Right atrium auricular region (tissue), 2 donors: ENCODE measurements at places on chromosomes 13 and 19. TPM values are rescaled to one million over a fixed set of nuclear protein-coding genes. Genes with fewer than 3 reads are reported as not detected.

The PDX1 gene
- total RNA-seq, result not detected

The ZNF627 gene
- 6.7 TPM for total RNA-seq

The SYCN gene
- not detected for total RNA-seq

The ODAD3 gene
- total RNA-seq, result 0.59 TPM

The RABAC1 gene
- total RNA-seq, result 123 TPM

The KIR2DL4 gene
- total RNA-seq, result not detected

The ZNF575 gene
- total RNA-seq, result 0.39 TPM

DNA sequence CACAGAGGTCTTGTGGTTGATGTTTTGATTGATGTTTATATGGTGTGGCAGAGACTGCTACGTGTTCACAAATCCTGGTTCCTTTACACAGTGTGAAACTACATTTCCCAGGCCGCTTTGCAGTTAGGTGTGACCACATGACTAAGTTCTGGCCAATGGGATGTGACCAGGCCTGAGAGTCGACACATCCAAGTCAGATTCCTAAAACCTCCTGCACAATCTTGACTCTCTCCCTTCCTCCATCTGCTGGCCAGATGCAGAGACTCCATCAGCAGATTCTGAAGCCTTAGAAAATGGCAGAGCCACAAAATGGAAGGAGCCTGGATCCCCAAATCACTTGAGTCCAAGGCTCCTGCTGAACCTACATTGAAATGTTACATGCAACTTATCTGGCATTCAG, 12.6 kb downstream of the CD37 start:
- DNase-seq, result no peak
- no peak overlapping the region for H3K27ac ChIP-seq
- H3K4me1 ChIP-seq, result no peaks in the 10 kb centered on the region
- H3K4me3 ChIP-seq, result no peak overlapping the region
- H3K27me3 ChIP-seq, result no peaks in the 10 kb centered on the region
- H3K36me3 ChIP-seq, result peaks cover 67% of the 10 kb centered on the region

DNA sequence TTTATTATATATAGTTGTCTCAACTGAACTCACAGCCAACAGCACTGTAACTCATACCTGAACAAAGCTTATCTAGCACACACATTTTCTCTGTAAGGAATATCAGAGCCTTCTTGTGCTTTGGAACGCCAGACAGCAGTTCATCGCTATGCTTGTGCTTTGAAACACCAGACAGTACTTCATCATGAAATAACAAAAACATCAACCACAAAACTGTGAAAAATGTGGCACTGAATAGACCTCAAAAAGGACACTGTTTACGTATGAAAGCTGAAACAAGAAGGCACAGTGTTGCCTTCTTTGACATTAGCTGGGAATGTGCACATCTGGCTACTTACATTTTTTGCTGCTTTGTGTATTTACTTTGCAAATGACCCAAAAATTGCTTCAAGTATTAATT, 160.2 kb downstream of the PDS5B start:
- no peak overlapping the region for H3K27ac ChIP-seq
- H3K27me3 ChIP-seq, result no peaks in the 10 kb centered on the region
- DNase-seq, result no peak
- H3K4me3 ChIP-seq, result no peak overlapping the region
- peaks cover 11% of the 10 kb centered on the region for H3K36me3 ChIP-seq

- no peaks in the 10 kb centered on the region for H3K27me3 ChIP-seq
- H3K27ac ChIP-seq, result no peak overlapping the region
- no peak for DNase-seq
- H3K36me3 ChIP-seq, result peaks cover 31% of the 10 kb centered on the region
- no peaks in the 10 kb centered on the region for H3K4me1 ChIP-seq
Measured at GRCh38 chr13:112849500-112849899, 119.5 kb upstream of the MCF2L start.

GRCh38 chr13:31043957-31044356, 111.5 kb downstream of the TEX26 start:
- H3K27me3 ChIP-seq, result no peaks in the 10 kb centered on the region
- no peak overlapping the region for H3K4me3 ChIP-seq
- H3K36me3 ChIP-seq, result no peaks in the 10 kb centered on the region
- no peaks in the 10 kb centered on the region for H3K4me1 ChIP-seq

- no peaks in the 10 kb centered on the region for H3K4me1 ChIP-seq
- H3K27ac ChIP-seq, result no peak overlapping the region
- H3K4me3 ChIP-seq, result no peak overlapping the region
- H3K36me3 ChIP-seq, result no peaks in the 10 kb centered on the region
Measured at GRCh38 chr13:89688918-89689317, 1658.6 kb upstream of the MIR17HG start.

DNA sequence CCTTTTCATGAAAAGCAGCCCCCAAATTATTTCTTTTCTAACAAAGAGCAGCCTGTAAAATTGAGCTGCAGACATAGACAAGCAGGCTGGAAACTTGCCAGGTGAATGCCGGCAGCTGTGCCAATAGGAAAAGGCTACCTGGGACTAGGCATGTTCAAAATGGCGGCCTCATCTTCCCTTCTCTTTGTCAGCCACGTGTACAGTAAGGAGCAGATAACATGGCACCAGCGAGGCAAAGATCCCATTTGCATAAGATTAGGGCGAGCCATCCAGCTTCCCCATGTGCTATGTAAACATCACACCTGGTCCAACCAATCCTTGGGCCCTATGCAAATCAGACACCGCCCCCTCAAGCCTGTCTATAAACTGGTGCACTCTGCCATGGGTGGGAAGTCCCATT, 31.2 kb upstream of the CACNA1A start:
- H3K27ac ChIP-seq, result no peak overlapping the region
- no peak for DNase-seq
- H3K27me3 ChIP-seq, result no peaks in the 10 kb centered on the region
- no peaks in the 10 kb centered on the region for H3K36me3 ChIP-seq

DNA sequence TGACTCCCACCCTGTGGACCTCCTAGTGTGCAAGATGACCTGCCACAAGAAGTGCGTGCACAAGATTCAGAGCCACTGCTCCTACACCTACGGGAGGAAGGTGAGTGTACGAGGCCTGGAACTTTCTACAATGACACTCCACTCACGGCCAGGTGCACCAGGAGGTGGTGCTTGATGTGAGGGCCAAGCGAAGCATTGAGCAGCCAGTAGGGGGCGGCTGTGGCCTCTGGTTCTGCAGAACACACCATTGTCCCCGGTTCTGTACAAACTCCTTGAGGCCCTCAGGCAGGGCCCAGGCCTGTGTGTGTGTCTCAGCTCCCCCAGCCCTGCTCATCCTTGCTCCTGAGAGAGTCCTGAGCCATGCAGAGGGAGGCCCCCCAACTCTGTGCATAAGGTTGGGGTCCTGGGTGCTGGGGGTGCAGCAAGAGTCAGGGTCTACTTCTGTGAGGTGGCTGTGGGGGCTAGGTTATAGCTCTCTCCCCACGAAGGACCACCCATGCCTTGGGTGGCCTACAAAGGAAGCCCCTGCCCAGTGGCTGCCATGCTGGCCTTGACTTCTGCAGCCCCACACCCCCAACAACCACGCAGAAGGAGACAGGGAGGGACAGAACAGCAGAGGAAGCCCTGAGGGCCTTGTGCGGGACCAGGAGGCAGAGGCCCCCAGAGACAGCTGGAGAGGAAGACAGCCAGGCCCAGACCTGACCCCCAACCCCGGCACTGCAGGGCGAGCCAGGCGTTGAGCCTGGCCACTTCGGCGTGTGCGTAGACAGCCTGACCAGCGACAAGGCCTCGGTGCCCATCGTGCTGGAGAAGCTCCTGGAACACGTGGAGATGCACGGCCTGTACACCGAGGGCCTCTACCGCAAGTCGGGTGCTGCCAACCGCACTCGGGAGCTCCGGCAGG, 9.7 kb upstream of the USE1 start:
- H3K36me3 ChIP-seq, result peaks cover 48% of the 10 kb centered on the region
- DNase-seq, result no peak
- no peaks in the 10 kb centered on the region for H3K4me1 ChIP-seq
- no peaks in the 10 kb centered on the region for H3K27me3 ChIP-seq
- no peak overlapping the region for H3K27ac ChIP-seq

DNA sequence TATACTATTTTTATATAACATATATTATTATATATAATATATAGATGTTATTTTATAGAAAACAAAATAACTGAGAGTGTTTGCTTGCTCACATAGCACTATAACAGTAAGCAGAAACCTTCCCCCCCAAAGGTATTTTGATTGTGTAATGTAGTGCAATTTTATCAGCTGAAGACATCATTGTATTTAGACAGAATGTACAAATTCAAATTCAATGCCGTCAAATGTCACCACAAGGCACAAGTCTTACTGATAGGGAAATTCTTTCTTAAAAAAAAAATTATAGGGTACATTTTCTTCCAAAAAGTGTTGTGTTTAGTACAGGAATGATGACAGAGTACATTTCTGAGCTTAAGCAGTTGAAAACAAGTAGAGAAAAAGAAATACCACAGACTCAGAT, 1147.1 kb upstream of the SPRY2 start:
- DNase-seq, result no peak
- H3K36me3 ChIP-seq, result no peaks in the 10 kb centered on the region
- no peak overlapping the region for H3K27ac ChIP-seq
- H3K27me3 ChIP-seq, result no peaks in the 10 kb centered on the region
- H3K4me3 ChIP-seq, result no peak overlapping the region

- H3K36me3 ChIP-seq, result no peaks in the 10 kb centered on the region
- H3K27me3 ChIP-seq, result no peaks in the 10 kb centered on the region
- H3K4me3 ChIP-seq, result no peak overlapping the region
- DNase-seq, result no peak
- no peak overlapping the region for H3K27ac ChIP-seq
Measured at GRCh38 chr13:25699056-25699455, 327.3 kb downstream of the ATP8A2 start.

GRCh38 chr19:29188289-29189032, 24.5 kb downstream of the UQCRFS1 start:
- H3K4me3 ChIP-seq, result no peak overlapping the region
- no peak for DNase-seq
- H3K27me3 ChIP-seq, result no peaks in the 10 kb centered on the region
- H3K4me1 ChIP-seq, result no peaks in the 10 kb centered on the region

DNA sequence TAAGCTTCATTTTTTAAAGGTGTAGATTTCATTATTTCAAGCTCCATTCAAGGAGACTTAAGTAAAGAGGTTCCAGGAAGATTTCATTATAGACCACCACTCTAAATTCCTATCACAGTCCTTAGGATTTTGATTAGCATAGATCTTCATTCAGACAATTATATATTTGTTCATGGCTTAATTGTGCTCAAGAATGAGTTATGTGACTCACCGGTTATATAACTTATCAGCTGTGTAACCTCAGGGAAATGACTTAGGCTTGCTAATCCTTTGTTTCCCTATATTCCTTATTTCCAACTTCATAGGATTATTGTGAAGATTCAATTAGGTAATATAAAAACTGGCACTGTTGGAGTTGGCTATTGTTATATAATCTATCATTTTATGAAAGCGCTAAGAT, 632.8 kb upstream of the SPRY2 start:
- no peaks in the 10 kb centered on the region for H3K4me1 ChIP-seq
- no peak for DNase-seq
- no peaks in the 10 kb centered on the region for H3K36me3 ChIP-seq
- no peaks in the 10 kb centered on the region for H3K27me3 ChIP-seq
- H3K27ac ChIP-seq, result no peak overlapping the region

- no peak for DNase-seq
- H3K4me3 ChIP-seq, result no peak overlapping the region
- no peaks in the 10 kb centered on the region for H3K27me3 ChIP-seq
- no peaks in the 10 kb centered on the region for H3K4me1 ChIP-seq
- no peak overlapping the region for H3K27ac ChIP-seq
- H3K36me3 ChIP-seq, result no peaks in the 10 kb centered on the region
Measured at GRCh38 chr19:20863176-20863575, 59.9 kb upstream of the ZNF85 start.

GRCh38 chr13:106917673-106918556, 350.0 kb upstream of the ARGLU1 start:
- peak; percentile 74 for DNase-seq
- H3K4me1 ChIP-seq, result peaks cover 4% of the 10 kb centered on the region
- H3K4me3 ChIP-seq, result peak overlapping the region; percentile 45
- H3K27ac ChIP-seq, result peak overlapping the region; percentile 75
- no peaks in the 10 kb centered on the region for H3K27me3 ChIP-seq

DNA sequence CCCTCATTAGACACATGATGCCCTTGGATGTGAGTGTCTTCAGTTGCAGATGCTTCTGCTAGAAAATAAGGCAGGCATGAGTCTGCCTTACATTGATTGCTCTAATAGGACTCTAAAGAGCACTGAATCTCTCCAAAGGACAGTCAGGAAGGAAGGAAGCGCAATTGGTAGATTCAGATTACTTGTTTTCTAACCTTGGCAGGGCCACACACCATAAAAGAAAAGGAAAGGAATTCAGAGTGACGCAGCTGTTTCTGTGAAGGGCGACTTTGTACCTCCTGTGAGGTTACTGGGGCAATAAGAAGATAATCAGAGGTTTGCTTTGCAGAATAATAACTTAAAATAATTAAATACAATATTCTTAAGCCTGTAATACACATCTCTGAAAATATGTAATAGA, 48.0 kb downstream of the FRY start:
- H3K36me3 ChIP-seq, result no peaks in the 10 kb centered on the region
- no peak for DNase-seq
- H3K4me1 ChIP-seq, result peaks cover 40% of the 10 kb centered on the region
- no peaks in the 10 kb centered on the region for H3K27me3 ChIP-seq

DNA sequence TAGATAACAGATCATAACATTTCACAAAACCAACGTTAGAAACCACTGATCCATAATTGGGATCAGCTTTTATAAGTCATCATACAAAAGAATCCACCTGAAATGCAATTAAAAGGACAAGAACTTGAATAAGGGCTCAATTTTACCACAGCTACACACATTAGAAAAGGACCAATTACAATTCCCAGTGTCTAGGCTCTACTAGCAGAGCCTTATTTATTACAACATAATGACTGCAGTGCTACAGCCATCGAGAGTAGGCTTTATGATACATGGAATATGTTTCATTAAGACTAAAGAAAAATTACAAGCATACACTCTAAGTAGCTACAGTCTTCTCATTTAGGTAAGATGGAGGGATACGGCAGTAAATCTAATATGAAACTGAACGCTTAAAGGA, 2.9 kb downstream of the RBM26 start:
- no peak for DNase-seq
- H3K4me3 ChIP-seq, result no peak overlapping the region
- peak overlapping the region; percentile 17 for H3K27ac ChIP-seq
- H3K27me3 ChIP-seq, result no peaks in the 10 kb centered on the region

GRCh38 chr19:51354742-51355148, 11.4 kb downstream of the ETFB start:
- no peak for DNase-seq
- no peak overlapping the region for H3K4me3 ChIP-seq
- peaks cover 29% of the 10 kb centered on the region for H3K36me3 ChIP-seq
- no peaks in the 10 kb centered on the region for H3K27me3 ChIP-seq
- H3K4me1 ChIP-seq, result no peaks in the 10 kb centered on the region

DNA sequence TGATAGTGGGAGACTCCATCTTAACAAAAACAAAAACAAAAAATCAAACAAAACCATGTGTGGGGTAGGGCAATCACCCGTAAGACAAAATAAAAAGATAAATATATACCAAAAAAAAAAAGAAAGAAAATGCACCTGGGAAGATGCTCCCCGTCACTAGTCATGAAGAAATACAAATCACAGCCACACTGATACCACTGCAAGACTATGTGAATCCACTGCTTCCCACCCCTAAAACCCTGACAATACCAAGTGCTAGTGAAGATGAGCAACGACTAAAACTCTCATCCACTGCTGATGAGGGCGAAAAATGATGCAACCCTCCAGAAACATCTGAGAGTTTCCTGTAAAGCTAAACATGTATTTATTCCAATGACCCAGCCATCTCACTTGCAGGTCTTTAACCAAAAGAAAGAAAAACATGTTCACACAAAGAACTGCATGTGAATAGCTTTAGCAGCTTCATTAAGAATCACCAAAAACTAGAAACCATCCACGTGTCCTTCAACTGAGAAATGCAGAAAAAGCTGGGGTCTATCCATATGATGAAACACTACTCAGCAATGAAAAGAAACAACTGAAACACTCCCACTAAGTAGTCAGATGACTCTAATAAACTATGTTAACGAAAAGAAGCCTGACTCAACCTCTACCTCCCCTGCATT, 31.7 kb downstream of the BRD4 start:
- no peak for DNase-seq
- no peaks in the 10 kb centered on the region for H3K4me1 ChIP-seq
- H3K4me3 ChIP-seq, result no peak overlapping the region
